ENCODE measurements at places on chromosomes 11 and 22.

DNA sequence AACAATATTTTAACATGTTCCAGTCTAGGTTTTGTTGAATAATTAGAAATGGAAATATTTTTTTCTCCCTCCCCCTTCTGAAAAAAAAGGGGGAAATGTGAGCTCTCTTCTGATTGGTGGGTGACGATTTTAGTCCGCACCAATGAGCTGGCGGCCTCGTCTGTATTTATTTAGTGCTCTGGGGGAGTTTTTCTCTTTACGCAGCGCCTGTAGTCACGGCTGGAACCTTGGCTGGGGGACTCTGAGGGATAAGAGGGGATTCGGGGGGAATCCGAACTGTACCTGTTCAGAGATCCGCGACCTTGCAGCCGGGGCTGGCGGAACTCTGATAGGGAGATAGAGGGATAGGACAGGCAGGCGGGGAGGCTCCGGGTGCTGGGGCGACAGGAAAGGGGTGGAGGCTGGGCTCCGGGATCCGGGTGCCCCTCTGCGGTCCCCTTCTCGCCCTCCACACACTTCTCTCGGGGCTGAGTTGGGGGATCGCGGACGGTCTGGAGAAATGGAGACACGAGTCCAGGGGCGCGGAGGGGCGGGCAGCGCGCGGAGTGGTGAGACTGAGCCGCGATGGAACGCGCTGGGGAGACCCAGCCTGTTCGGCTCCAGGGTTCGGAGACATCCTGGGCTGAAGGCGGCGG, 99.7 kb upstream of the HSD17B12 start:
- DNase-seq: no peak

DNA sequence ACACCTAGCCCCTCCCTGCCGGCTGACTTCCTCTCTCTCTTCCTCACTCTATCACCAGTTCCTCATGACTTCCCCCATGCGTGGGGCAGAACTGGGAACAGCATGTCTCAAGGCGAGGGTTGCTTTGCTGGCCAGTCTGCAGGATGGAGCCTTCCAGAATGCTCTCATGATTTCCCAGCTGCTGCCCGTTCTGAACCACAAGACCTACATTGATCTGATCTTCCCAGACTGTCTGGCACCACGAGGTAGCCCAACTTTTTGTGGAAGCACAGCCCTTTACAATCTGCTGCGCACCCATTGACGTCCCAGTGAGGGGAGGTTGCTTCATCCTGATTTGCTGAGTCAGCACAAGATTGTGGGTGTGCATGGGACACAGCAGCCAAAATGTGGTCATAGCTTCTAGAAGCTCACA, 8.6 kb downstream of the TCN2 start:
- DNase-seq: no peak

DNA sequence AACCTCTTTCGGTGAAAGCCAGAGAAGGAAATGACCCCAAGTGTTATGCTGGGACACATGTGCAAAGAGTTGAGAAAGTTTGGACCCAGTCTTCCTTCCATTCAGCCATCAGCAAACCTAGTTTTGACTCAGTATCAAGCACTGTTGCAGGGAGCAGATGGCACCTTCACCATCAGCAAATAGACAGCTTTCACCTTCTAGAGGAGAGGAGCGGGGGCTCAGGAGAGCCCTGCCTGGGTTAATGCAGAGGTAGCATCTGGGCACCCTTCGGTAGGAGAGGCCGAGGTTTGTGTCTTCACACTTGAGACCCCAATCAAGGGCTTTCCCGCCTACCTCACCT, 16.2 kb upstream of the MFRP start:
- DNase-seq: no peak

DNA sequence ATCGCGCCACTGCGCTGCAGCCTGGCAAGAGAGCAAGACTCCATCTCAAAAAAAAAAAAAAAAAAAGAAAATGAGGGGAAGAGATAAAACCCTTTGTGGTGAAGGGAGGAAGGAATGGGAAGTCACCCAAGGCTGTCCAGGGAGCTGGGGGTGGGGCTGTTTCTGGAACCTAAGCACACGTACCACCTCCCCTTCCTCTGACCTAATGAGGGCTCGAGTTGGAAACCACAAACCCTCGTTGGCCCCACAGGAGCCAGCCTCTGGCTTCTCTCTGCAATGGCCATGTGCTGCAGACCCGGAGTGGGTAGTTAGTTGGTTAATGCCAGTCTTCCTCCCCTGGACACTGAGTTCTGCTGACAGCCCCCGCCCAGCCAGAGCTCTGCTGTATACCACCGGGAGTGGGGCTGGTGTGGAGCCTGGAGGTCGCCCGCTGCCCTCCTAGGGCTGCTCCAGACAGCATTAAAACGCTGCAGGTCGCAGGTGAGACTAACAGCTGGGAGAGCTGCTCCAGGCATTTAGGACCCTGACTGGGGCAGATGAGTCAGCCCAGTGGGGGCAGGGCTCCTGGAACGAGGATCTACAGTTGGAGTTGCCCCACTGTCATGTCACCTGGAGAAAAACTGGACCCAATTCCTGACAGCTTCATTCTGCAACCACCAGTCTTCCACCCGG, at the start of gene LGALS12:
Gene LGALS12, plus strand, starts transcription at position 228 of the 672 bp plus-strand sequence. Its CDS starts 375 bp downstream, at position 603.
- no peak for DNase-seq

DNA sequence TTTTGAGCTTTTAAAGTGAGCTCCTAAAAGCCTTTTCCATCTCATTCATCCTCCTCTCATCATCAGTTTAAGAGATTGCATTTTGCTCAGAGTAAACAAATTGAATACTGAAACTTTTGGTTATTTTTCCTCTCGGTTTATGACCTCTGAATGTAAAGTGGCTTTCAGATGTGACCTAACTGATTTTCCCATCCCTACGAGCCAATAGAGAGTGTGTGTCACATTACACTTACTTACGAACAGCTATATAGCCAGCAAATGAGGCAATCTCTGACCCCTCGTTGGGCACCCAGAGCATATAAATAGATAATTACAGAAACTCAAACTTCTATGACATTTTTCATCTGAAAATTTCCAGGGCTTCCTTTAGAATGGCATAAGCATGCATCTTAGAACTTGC, 317.7 kb downstream of the OPCML start:
- DNase-seq: no peak

- peak; percentile 77 for DNase-seq
Observed at GRCh38 chr11:2301631-2302305, at the start of the genes C11orf21 and TSPAN32. Gene C11orf21 (minus strand): TSS chr11:2301918. CDS start chr11:2301808, 110 bp downstream. Gene TSPAN32 (plus strand): TSS chr11:2302013. CDS start chr11:2302150, 137 bp downstream.

DNA sequence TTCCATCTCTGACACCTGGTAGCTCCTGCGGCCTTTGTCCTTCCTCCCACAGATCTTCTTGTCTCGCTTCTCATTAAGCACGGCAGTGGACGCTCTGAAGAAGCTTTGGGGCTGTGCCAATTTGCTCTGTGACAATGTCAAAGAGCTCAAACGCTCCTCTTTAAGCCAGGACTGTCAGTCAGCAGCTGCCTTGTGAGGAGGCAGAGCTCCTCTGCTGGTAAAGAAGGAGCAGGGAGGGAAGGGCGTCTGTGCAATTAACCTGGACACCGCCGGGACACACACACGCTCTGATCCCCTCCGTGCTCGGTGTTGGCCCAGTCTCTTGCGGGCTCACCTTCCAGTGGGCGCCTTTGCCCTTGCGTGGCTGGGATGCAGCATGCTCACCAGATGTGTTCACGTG, 373.9 kb downstream of the BRD1 start:
- no peak for DNase-seq

DNA sequence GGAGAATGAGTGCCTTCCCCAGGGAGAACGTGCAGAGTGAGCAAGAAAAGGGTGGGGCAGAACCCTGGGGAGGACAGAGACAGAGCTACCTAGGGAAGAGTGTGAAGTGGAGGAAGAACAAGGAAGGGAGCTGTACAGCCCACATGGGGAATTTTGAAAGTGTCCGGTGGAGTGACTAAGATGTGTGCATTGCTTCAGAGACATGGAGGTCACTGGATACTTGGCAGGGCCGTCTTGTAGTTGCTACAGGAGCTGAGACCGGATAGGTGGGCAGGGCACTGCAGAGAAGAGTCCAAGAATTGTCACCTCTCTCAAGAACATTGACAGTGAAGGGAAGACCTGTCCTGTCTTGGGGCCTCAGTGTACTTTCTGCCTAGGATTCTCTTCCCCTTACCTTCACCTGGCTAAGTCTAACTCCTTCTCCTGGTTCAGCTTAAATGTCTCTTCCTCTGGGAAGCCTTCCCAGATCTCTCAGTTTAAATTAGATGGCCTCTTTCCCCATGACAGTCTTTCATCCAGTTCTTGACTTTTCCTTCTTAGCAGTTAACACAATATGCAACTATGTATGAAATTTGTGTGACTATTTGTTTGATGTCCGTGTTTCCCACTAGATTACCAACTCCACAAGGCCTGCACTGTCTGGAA, 9.2 kb upstream of the P2RY6 start:
- no peak for DNase-seq

DNA sequence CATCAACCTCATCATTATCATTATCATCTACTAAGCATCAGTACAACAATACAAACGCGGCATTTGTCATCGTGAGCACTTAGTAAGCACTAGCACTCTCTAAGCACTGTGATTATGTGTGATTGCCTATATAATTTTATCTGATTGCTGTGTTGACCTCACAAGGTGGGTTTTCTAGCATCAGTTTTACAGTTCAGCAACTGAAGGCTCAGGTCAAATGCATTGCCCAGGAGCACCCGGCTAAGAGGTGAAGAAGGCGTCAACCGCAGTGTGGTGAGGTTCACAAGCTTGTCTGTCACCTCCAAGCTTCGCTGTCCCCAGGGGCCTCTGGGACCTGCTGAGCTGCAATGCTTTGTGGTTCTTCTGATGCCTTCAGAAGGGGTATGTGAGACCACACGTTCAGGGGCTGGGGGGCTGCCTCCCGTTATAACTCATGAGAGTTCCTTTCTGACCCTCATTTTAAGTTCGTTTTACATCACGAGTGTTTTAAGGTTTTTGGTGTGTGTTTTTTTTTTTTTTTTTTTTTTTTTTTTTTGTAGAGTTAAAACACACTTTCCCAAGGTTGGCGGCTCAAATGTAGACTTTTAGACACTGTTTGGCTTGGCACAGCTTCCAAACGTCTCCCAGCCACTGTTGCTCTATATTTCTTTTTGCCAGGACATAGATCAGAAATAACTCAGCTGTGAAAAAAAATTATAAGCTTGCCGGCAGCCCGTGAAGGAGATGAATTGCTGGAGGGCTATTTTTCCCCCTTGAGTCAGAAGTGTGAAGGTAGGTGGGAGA, 33.8 kb upstream of the SCUBE1 start:
- peak; percentile 83 for DNase-seq

DNA sequence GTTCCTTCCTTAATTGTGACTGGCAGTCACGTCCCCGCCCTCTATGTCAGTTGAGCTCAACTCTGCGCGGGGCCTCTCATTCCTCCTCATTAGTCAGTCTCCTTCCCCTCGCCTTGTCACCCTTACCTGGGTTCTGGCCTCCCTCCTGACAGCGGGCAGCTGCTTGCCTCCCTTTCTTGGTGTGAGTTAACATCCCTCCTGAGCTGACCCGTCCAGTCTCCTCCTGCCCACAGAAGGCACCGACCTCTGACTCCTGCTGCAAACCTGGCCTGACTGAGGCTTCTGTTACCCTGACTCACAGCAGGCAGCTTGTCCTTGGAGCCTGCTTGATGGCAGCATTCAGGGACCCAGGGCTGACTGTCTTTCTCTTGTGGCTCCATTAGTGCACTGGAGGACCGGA, 45.2 kb downstream of the GRIK4 start:
- DNase-seq: no peak

DNA sequence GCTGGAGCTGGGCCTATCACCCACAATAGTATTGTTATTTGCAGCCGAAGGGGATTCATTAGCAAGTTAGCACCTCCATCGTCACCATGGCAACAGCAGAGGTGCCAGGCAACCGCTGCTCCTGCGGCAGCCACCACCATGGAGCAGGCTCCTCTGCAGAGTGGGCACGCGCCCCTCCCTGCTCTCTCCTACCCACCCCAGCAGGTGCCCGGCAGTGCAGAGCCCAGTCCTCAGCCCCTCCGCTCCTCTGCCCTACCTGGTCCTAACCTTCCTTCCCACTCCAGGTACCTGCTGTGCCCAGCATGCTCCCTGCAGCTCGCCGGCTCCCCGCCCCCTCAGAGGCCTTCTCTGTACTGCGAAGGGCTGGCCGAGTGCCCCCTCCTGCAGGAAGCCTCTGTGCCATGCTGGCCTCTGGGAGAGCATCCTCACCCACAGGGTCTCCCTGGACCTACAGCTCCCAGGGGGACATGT, 3.6 kb downstream of the DUSP8 start:
- DNase-seq: peak; percentile 74

GRCh38 chr22:23751441-23751996, 607 bp upstream of the ZNF70 start:
- no peak for DNase-seq

GRCh38 chr11:44029977-44030911, 17.5 kb upstream of the ACCSL start:
- no peak for DNase-seq

DNA sequence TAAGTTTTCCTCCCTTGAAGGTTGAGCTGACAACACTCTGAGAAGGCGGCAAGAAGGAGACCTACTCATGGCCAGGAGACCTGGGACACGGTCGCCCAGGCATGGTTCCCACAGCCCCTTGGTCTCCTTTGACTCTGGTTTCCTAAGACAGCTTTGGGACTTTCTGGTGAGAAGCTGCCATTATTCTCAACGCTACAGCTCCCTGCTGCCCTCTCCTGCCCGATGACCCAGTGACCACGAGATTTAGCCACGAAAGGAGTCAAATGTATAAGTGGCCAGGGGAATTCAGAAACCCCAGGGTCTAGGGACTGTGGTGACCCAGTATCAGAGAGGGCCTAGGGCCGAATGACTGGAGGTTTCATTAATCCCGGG, 699 bp upstream of the SDF2L1 start:
- DNase-seq: peak; percentile 38

- DNase-seq: no peak
Observed at GRCh38 chr22:34567367-34567766, 498.6 kb upstream of the ISX start.

- DNase-seq: no peak
Observed at GRCh38 chr11:75478783-75479596, 46.0 kb upstream of the KLHL35 start.

- no peak for DNase-seq
Observed at GRCh38 chr11:64044730-64045393, 9.1 kb downstream of the FLRT1 start.

GRCh38 chr11:87366346-87366745, 328.6 kb downstream of the TMEM135 start:
- DNase-seq: no peak

DNA sequence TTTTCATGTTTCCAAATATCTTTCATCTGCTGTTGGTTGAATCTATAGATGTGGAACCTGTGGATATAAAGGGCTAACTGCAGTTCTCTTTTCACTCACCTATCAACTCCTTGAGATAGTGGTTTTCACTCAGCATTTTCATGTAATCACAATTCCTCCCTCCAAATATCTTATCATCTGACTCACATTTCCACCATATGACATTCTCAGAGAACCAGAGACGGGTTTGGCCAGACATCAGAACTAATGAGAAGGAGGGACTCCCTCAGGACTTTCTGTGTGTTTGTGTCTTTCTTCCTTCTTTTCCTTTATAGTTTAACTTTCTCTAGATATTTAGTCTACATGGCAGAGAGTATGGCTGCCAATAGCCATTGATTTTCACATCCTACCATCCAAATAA, 134.8 kb upstream of the DDI1 start:
- DNase-seq: no peak

Data from natural killer cell (primary cell).